ENCODE measurements at places on chromosomes 2 and 18.

GRCh38 chr2:61834893-61835292 is 19.0 kb downstream of the FAM161A start:
- no peak for DNase-seq

- DNase-seq = no peak
Measured at GRCh38 chr2:10254373-10255188, 48.1 kb upstream of the HPCAL1 start.

DNA sequence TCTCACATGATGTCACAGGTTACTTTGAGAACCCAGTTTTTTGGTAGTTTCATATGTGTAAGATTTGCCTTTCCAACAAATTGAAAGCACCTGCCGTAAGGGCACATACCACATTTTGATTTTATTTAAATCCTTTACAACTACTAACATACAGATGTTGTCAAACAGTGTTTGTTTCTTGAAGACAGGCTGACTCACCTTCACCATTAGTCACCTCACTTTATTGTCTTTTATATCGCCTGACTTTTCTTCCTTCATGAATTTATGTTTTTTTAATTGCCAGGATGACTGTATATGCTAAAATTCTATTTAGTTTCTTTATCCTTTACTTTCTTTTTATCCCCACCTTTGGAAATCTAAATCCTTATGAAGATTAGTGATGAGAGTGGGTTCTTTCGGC is 886.7 kb downstream of the SUCLG1 start:
- no peak for DNase-seq

GRCh38 chr2:130728007-130728454 is 839 bp upstream of the GPR148 start:
- DNase-seq = peak; percentile 57

GRCh38 chr2:71578767-71579342 is 125.5 kb downstream of the DYSF start:
- no peak for DNase-seq
